ENCODE measurements at places on chromosomes 5 and 9. TPM values are rescaled to one million over a fixed set of nuclear protein-coding genes. Genes with fewer than 3 reads are reported as not detected.

Gene LCN9
- total RNA-seq, result not detected

DNA sequence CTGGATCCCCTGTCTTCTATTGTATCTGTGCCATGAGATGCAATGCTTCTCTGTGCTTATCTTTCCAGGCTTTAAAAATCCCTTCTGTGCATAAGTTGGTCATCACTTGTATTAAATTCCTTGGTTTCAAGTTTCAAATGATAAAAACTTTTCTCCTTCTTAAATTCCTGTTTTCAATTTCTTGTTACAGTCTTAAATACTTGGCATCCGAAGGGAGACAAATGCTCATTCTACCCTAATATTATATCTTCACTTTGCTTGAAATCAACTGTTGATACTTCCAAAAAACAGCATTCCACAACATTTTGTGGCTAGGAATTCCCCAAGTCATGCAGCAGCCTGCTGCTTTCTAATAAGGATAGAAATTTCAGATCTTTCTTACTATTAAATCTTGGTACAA, 413.2 kb upstream of the ACTBL2 start:
- peak; percentile 21 for DNase-seq
- H3K4me1 ChIP-seq, result peaks cover 12% of the 10 kb centered on the region
- H3K27me3 ChIP-seq, result no peaks in the 10 kb centered on the region
- no peak overlapping the region for H3K27ac ChIP-seq

GRCh38 chr5:72673623-72674022, 142.8 kb upstream of the TNPO1 start:
- H3K36me3 ChIP-seq, result no peaks in the 10 kb centered on the region
- H3K27ac ChIP-seq, result no peak overlapping the region
- no peak overlapping the region for H3K4me3 ChIP-seq
- no peak for DNase-seq

- H3K4me1 ChIP-seq, result no peaks in the 10 kb centered on the region
- H3K36me3 ChIP-seq, result no peaks in the 10 kb centered on the region
- no peaks in the 10 kb centered on the region for H3K27me3 ChIP-seq
- no peak for DNase-seq
- no peak overlapping the region for H3K27ac ChIP-seq
- H3K4me3 ChIP-seq, result no peak overlapping the region
Observed at GRCh38 chr9:12723409-12724028, 30.3 kb downstream of the TYRP1 start.

DNA sequence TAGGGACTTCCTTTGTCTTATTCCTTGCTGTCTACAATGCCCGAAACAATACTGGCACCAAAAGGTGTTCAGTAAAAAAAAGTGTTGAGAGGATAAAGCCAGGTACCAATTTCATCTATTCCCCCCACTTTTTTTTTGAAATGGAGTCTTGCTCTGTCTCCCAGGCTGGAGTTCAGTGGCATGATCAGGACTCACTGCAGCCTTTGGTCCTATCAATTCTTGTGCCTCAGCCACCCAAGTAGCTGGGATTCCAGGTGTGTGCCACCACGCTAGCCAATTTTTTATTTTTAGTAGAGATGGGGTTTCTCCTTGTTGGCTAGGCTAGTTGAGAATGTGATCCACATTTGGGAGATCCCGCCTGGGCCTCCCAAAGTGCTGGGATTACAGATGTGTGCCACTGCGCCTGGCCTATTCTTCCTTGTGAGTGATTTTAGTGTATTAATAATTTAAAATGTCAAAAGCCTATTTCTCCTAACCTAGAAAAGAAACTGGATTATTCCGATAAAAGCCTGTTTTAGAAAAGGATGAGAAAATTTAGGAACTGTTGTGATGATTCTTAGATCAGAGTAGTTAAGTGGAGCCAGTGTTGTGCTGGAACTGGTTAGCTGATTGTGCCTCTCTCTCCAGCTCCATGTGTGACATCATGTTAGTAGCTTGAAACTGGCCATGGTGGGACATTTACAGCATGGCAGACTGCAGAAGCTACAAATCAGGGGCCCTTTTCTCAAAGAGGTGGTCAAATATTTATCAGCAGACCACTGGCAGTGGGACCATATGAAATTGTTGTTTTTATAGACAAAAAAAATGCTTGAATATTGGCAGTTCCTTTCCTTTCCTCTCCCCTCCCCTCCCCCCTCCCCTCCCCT, 14.3 kb downstream of the CDC42SE2 start:
- no peak overlapping the region for H3K27ac ChIP-seq
- H3K4me1 ChIP-seq, result peaks cover 17% of the 10 kb centered on the region
- H3K36me3 ChIP-seq, result no peaks in the 10 kb centered on the region

DNA sequence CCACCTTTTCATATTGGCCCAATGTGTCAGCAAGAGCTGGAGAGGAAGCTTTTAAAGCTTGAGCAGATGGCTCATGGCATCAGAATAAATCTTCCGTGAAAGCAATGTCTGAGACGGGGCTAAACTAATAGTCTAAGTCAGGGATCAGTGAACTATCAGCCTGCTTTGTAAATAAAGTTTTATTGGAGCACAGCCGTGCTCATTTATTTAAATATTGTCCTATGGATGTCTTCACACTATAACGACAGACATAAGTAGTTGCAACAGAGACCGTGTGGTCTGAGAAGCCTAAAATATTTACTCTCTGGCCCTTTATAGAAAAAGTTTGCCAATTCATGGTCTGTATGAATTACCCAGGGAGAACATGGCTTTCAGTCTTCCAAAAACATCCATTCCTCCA, 85.6 kb upstream of the SLC44A1 start:
- no peaks in the 10 kb centered on the region for H3K27me3 ChIP-seq
- no peaks in the 10 kb centered on the region for H3K36me3 ChIP-seq

- no peak overlapping the region for H3K27ac ChIP-seq
- H3K36me3 ChIP-seq, result peaks cover 70% of the 10 kb centered on the region
- peaks cover 71% of the 10 kb centered on the region for H3K4me1 ChIP-seq
- DNase-seq, result no peak
- H3K27me3 ChIP-seq, result no peaks in the 10 kb centered on the region
- H3K4me3 ChIP-seq, result no peak overlapping the region
Observed at GRCh38 chr9:95021166-95021886, 294.8 kb downstream of the AOPEP start.

Measured in SJSA1 (cell line).